ENCODE measurements at places on chromosomes 3 and 15.
A peak's percentile ranks its signal among the peaks of the same experiment; 100 is the strongest.

DNA sequence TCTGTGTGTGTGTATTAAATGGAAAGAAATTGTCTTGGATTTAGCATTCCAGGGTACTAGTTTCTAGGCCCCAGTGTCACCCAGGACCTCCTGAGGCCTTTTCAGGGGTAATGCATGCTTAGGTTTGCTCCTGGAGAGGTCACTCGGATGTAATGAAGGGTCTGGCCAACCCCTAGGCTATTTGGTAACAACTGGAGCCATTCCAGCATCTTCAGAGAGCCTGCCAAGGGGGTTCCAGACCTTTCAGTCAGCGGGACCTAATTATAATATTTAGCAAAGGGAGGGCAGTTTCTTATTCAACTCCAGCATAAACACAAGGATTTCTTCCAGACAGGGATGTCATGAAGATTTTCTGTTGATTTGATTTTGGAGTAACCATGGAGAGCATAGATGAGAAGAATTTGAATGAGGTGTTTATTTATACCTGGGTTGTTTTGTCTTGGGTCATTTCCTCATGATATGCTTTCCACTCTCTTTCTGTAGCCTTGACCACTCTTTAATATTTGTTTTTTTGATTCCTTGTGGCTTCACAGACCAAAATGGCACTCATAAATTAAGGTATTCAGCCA, 17.4 kb downstream of the KAT2B start:
- DNase-seq = no peak

DNA sequence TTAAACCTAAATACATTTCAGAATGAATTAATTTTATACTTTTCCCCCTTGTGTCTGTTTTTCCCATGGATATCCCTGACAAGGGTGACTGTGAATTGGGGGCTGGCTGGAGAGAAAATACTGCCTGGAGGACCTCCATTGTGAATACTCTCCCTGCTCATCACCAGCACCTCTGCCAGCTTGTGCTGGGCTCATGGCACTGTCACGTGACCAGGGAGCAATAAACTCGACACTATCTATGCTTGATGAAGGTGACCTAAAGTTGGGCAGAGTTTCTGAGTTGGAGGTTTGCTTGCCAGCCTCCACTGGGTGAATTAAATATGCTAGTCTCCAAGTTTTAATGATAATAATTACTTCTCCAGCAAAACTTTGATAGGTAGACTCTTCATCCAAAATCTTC, 189.5 kb downstream of the SPATA16 start:
- DNase-seq = no peak

GRCh38 chr3:188164248-188164687, 10.3 kb downstream of the LPP start:
- no peak for DNase-seq

DNA sequence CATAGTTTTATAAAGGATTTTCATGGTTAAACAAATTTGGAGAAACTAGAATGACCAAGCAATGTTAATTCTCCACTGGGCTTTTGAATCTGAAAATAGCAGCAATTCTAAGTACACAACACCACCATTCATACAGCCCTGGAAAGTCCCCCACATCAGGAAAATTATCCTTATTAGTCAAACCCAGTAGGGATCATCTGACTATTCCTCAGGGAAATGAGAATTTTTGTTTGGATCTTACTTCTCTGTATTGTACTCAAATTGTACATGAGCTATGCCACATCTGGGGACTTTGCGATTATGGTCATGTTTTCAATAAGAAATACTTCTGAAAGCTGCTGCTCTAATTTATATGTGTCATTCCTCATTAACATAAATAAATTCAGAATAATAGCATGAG, 46.0 kb downstream of the RARB start:
- no peak for DNase-seq

DNA sequence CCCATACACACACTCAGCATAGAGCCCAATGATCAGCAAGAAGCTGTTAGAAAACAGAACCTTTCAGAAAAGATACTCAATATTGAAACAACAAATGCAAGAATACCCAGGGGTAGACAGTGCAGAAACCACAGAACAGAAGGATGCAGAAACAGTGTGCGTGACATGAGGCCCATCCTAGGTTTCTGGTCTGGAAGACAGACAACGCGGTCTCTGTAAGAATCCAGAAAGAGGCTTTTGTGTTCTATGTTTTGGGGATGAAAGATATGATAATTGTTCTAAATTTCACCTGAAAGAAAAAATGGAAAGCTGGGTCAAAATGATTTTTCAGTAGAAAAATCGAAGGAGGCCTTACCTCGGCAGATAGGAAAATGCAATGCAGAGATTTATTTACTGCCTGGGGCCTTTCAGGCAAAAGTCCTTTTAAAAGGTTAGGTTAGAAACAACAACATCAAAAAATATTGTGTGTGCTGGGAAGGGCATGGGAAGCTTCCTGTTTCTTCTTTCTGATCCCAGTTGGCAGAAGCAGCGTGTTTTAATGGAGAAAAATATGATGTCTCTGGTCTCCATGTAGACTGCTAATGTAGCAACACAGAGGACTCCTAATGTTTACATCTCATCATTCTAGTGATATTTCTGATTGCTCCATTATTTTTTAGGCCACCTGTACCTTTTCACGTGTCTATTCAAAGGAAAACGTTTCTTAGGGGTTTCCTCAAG, 17.0 kb downstream of the SYNM start:
- DNase-seq = no peak

- DNase-seq = peak; percentile 20
Observed at GRCh38 chr3:170320461-170321121, 36.9 kb upstream of the SKIL start.

DNA sequence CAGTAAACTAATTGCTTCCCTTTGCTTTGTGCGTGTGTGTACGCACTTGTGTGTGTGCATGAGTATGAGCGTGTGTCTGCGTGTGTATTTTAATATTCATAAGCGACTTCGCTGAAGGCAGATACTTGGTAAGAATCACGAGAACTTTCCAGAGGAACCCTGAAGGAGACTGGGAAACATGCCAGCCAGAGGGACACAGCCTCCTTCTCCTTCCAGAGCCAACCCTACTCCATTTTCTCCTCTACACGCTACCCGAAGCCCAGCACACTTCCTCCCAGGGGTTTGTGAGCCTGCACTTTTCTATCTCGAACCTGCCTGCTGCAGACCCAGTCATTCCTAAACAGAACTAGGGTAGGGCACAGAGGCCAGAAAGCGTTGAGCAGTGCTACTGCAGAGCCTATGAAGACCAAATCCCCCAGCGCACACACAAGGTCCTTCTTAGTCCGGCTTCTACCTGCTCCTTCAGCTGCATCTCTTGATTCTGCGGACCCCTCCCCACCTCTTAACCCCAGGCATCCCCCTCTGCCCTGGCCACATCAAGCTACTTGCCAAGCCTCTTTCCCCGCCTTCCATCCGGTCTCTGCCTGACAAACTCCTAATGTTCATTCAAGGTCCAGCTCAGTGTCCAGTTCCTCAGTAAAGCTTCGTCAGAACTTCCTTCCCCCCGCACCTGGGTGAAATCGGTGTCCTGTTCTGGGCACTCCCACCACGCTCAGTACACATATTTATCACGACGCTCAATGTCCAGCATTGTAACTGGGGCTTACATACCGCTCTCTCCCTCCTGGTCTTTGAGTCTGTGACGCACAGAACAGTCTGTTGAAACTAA, 191.8 kb downstream of the FAM43A start:
- DNase-seq = no peak

DNA sequence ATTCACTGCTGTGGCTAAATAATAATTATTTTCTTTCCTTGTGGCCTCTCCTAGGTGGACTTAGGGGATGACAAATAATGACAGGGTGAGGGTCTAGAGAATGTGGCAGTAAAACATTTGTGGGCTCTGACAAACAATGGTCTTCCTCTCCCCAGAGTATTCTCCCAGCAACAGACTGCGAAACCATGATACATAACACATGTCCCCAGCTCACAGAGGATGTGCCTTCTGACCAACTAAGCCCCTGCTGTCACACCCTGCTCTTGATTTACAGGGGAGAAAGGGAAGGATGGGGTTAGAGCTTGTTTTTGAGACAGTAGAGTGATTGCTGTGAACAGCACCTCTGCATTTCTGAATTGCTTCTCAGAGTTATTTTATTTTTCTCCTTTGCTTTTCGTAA, 116.6 kb upstream of the CTDSPL start:
- no peak for DNase-seq

- no peak for DNase-seq
Observed at GRCh38 chr3:178117641-178118040, 418.6 kb upstream of the KCNMB2 start.

- no peak for DNase-seq
Observed at GRCh38 chr3:141795276-141795675, 32.1 kb downstream of the GRK7 start.

GRCh38 chr3:51720292-51721061, 13.6 kb downstream of the GRM2 start:
- DNase-seq = no peak

- DNase-seq = peak; percentile 57
Observed at GRCh38 chr3:172341482-172342059, 106.7 kb downstream of the GHSR start.

DNA sequence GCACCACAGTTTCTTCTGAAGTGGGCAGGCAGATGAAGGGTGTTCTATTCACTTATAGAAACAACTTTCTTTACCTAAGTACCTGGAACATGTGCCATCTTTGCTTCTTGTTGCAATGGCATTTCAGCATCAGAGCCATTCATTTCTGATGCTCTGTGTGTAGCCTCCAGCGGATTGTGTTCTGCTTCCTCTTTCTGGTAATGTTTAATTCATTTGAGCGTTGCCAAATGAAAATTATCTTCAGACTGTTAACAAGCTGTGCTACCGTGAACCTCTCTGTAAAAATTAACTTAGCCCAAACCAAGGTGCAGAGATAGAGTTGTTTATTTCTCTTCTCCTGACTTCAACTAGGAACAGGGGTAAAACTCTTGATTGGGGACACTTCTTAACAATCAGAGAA, 302.0 kb downstream of the EDEM1 start:
- DNase-seq = peak; percentile 8
